ENCODE measurements at places on chromosomes 12 and 14. TPM values are rescaled to one million over a fixed set of nuclear protein-coding genes. Genes with fewer than 3 reads are reported as not detected.

DNA sequence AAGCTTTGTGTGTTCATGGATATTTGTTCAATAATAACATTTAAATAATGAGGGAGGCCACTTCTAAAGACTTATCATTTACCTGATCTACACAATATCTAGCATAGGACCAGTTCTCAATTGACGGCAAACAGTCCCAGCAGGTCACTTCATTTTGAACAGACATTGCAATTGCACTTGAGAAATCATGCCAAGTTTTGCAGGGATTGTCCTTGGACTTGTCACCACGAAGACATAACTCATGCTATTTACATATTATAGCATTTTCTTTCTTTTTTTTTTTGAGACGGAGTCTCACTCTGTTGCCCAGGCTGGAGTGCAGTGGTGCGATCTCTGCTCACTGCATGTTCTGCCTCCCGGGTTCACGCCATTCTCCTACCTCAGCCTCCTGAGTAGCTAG lies 34.5 kb upstream of the BICD1 start:
- DNase-seq = no peak

GRCh38 chr12:108324351-108325017 lies 14.6 kb downstream of the CMKLR1 start:
- no peak for DNase-seq

- no peak for DNase-seq
Observed at GRCh38 chr12:106062693-106063092, 76.1 kb downstream of the NUAK1 start.

DNA sequence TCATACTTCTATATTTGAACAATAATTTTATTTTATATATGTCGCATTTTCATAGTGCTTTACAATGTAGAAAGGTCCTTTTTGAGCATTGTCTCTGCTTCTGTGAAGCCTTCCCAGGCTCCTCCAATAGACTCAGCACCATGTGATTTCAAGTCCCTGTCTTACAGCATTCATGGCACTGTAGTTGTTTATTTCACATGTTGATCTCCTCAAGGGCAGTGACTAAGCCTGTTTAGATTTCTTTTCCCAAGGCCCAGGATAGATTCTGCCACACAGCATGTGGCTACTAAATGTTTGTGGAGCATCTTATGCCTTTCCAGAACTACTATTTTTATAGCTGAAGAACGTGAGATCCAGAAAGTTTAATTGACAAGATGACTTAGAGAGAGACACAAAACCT lies 391.7 kb downstream of the TMEM117 start:
- DNase-seq = no peak

DNA sequence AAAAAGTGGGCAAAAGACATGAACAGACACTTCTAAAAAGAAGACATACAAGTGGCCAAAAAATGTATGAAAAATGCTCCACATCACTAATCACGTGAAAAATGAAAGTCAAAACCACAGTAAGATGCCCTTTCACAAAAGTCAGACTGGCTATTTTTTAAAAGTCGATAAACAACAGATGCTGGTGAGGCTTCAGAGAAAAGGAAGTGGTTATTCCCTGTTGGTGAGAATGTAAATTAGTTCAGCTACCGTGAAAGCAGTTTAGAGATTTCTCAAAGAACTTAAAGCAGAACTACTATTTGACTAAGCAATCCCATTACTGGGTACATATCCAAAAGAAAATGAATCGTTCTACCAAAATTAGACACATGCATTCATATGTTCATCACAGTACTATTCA lies 237.0 kb downstream of the KIF21A start:
- DNase-seq = no peak

- DNase-seq = no peak
Observed at GRCh38 chr14:99644723-99645544, at the start of gene HHIPL1. Gene HHIPL1, plus strand, starts transcription at chr14:99645129. Its CDS starts 79 bp downstream, at chr14:99645208.

DNA sequence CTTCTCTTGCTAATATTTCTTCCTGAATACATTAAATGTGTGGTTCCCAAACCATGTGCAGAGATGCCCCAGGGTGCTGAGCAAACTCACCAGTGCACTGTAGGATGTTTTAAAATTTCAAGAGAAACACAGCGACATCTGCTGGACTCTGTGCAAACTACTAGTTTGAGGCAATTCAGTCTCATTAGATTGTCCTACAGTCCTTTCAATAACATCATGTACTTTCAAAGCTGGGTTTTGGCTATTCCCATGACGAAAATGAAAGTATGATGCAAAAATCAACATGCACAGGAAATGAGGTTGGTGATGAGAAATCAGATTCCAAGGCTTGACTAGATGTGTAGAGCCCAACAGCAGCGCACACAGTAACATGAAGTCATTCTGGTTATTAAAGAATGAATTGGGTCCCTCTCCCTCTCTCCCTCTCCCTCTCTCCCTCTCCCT lies 66.3 kb downstream of the CLIP1 start:
- peak; percentile 45 for DNase-seq

DNA sequence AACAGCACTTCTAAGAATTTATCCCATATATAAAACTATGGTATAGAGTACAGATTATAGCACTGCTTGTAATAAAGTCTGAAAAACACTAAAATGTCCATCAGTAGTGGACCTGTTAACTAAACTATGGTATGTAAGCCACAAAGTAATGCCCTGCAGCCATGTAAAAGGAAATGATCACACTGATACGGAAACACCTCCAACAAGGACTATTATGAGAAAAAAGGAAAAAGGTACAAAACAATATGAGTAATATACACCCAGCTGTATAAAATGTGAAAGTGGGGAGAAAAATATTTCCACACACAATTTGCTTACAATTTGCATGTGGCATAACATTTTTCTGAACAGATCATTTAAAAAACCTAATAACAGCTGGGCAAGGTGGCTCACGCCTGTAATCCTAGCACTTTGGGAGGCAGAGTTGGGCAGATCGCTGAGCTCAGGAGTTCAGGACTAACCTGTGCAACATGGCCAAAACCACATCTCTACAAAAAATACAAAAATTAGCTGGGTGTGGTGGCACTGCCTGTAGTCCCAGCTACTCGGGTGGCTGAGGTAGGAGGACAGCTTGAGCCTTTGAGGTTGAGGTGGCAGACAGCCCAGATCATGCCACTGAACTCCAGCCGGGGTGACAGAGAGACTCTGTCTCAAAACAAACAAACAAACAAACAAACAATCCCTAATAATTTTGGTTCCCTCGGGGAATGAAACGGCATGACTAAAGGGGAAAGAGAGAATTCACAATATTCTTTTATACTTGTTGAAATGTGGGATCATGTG lies 250.5 kb downstream of the MED13L start:
- DNase-seq = no peak

- no peak for DNase-seq
Observed at GRCh38 chr14:30312214-30312613, 246.7 kb upstream of the G2E3 start.

- no peak for DNase-seq
Observed at GRCh38 chr14:52741865-52742264, 11.9 kb downstream of the STYX start.

- DNase-seq = no peak
Observed at GRCh38 chr14:64937171-64937820, 5.2 kb downstream of the GPX2 start.

- DNase-seq = no peak
Observed at GRCh38 chr12:132244724-132245295, 84.6 kb downstream of the GALNT9 start.

DNA sequence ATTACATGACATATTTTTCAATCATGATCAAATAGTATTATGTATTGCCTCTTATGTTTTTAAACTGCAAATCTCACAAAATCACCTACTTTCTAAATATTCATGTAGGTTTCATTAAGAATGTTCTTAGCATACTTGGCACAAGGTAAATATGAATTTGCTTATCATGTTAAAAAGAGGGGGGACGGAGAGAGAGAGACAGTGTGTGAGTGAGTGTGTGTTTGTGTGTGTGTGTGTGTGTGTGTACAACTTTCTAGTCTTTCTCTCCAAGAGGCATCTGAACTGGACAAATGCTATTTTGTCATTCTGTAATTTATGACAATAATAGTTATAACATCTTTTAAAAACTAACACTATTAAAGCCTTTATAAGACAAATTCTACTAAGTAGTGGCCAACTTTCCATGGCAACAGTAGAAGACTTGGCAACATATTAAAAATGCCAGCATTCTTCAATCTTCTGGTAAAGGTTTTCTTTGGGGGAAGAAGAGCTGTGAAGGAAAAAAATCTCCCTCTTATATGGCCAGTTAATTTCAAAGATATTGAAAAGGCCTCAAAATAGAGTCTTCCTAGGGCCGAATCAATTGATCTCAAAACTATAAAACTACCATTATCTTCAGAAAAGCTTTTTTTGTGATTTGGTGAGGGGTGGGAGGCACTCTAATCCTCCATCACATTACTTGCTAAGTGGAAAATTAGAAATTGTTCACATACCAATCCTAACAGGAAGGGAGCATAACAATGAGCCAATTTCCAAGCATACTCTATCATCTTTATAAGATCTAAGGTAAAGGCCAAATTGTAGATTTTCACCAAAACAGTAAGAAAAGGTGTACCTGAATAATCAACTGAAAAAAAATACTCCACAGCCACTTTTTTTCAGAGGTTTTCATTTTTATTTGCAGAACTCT lies 28.2 kb downstream of the CDK17 start:
- DNase-seq = no peak

GRCh38 chr12:15220451-15220850 lies 766 bp downstream of the RERG start:
- no peak for DNase-seq

GRCh38 chr12:69388371-69388770 lies 28.8 kb downstream of the YEATS4 start:
- DNase-seq = no peak

DNA sequence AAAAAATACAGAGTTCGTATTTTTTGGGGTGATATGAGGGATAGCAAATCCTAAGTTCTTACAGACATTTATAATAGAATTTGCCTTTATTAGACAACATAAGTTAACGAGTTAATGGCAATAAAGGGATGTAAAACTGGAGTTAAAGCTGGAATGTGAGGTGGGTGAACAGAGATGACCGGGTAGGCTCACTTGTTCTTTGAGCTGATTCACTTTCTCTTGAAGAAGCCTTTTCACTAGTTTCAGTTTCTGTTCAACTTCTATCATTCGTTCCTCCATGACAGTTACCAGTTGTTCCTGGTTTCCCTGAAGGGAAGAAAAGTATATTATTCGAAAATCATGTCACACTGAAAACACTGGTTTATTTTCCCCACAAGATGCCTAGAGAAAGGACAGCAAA lies 57.7 kb upstream of the SAV1 start:
- DNase-seq = no peak

- no peak for DNase-seq
Observed at GRCh38 chr12:53042607-53043454, 7.0 kb upstream of the TNS2 start.

DNA sequence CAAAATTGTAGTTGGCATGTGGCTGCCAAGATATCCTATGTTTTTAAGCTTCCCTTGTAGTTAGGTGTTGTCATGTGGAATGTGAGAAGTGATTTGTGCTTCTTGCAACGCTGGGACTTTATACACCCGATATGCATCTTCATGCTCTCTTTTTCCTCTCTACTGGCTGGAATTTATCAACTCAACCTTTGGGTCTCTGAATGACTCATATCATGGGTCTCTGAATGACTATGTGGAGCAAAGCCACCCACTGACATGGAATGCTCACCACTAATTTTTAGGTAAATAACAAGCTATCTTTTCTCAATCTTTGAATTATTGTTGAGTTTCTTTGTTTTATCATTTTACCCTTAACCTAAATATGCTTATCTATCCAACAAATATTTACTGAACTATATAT lies 144.6 kb downstream of the ATP23 start:
- no peak for DNase-seq

DNA sequence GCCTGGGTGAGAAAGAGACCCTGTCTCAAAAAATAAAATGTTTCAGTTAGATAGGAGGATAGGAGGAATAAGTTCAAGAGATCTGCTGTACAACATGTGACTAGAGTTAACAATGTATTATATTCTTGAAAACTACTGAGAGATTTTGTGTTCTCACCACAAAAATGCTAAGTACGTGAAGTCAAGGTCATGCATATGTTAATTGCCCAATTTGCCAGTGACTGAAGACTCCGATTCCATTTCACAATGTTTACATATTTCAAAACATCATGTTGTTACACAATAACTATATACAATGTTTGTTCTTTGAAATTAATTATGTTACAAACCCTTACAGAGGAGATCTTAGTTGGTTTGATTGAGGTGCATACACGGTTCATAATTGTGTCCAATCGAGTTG lies 52.1 kb downstream of the SLC15A4 start:
- DNase-seq = no peak

DNA sequence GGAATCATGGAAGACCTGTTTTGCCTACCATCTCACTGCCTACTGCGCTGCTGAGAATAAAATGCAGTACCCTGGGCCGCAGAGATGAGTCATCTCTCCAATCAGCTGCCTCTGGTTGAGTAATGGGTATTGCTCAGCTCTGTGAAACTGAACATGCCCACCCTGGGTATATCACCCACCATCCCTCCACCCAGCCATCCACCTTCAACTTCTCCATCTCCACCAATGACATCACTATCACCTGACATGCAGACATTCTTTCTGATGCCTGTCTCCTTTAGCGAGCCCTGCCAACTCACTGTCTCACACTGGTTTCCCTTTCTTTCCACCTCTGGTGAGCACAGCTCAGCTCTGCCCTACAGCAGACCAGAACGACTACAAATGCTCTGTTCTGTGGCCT lies 33.6 kb downstream of the E2F7 start:
- DNase-seq = no peak

GRCh38 chr14:95174184-95174792 lies 17.0 kb upstream of the DICER1 start:
- DNase-seq = no peak

- DNase-seq = no peak
Observed at GRCh38 chr12:104275689-104276088, 27.9 kb upstream of the EID3 start.

GRCh38 chr12:18054925-18055619 lies 34.9 kb downstream of the RERGL start:
- DNase-seq = no peak

GRCh38 chr14:68520637-68521556 lies 272.0 kb downstream of the ZFP36L1 start:
- peak; percentile 66 for DNase-seq

GRCh38 chr12:51793201-51793600 lies 55.3 kb downstream of the FIGNL2 start:
- DNase-seq = no peak

- DNase-seq = no peak
Observed at GRCh38 chr14:59130462-59130861, 58.0 kb upstream of the DAAM1 start.

GRCh38 chr12:65946821-65947220 lies 122.5 kb downstream of the HMGA2 start:
- DNase-seq = no peak

GRCh38 chr12:132719141-132719953 lies 8.7 kb downstream of the PGAM5 start:
- DNase-seq = no peak

Gene NFE2
- total RNA-seq = 0.18 TPM

Gene DTX1
- 2.3 TPM for total RNA-seq

Gene ASIC1
- total RNA-seq = 1.9 TPM

Gene PROX2
- total RNA-seq = not detected

Gene KRT72
- total RNA-seq = not detected

Gene TRPV4
- total RNA-seq = 0.36 TPM

Gene ZNF384
- total RNA-seq = 51.4 TPM

Gene SLC38A4
- 8.0 TPM for total RNA-seq

Gene SRRM4
- not detected for total RNA-seq

Gene ANO4
- total RNA-seq = 0.15 TPM

Gene RECQL
- total RNA-seq = 11.7 TPM
